Activated CD4-positive, alpha-beta T cell treated with anti-CD3 and anti-CD28 coated beads for 48 hours (primary cell): ENCODE measurements at places on chromosomes 7 and 10.

GRCh38 chr7:5234852-5235831 lies 45.1 kb downstream of the WIPI2 start:
- DNase-seq, result no peak

DNA sequence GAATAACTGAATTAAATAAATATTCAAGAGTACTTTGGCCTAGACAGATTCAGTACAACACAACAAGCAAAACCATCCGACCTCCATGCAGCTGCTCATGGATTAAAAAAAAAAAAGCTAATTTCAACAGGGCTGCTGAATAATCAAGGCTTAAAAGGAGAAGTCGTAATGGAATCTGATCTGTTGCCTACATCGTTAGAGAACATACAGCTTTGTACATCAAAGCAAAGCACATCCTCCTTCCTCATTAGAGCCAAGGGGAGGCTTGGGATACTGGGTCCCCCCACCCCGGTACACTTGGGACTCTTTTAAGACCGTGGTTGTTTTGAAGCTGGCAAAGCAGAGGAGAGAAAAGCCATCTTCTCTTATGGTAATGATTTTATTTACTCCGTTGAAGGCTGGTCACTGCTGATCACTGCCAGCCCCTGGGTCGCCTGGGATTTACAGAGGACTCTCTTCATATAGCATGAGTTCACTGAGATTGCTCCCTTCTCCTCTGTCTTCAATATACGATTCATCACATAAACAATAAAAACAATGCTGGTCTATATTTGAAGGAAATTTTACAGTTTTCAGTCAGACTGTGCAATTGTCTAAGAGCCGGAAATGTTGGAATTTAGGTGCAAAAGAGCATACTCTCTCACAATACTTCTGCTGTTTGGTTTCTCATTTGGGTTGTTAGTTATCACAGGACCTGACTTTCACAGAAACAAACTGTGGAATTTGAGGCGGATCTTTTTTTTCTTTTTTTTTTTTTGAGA lies 148.8 kb downstream of the FAM107B start:
- no peak for DNase-seq

- DNase-seq, result no peak
Observed at GRCh38 chr10:30270247-30270646, 78.8 kb downstream of the MTPAP start.

DNA sequence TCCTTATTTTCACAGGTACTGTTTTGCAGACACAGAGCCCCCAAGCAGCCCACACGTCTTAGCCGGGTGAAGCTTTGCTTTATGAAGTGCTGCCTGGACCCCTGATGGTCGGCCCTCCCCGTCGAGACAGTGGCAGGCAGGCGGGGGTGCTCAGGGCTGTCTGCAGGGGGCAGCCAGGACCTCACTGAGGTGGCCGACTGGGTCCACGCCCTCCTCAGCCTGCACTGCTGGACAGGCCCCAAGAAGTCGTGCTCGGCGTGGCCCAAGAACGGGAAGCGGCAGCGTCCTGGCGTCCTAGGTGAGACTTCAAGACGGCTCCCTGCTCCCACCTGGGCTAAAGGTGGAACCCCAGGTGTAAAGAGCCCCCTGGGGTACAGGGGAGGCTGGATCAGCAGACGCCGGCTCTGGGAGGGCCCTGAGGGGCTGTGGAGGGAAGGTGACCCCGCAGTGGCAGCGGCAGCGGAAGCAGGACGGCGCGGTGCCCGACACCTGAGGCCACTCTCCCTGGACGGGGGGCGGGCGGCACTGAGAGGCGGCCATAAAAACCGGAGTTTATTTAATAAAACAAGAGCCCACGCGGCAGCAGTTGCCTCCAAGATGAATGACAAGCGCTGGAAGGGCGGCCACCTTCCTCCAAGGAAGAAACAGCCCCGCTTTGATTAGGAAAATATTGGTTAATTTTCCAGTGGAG lies 179.4 kb downstream of the ELFN1 start:
- DNase-seq, result no peak

DNA sequence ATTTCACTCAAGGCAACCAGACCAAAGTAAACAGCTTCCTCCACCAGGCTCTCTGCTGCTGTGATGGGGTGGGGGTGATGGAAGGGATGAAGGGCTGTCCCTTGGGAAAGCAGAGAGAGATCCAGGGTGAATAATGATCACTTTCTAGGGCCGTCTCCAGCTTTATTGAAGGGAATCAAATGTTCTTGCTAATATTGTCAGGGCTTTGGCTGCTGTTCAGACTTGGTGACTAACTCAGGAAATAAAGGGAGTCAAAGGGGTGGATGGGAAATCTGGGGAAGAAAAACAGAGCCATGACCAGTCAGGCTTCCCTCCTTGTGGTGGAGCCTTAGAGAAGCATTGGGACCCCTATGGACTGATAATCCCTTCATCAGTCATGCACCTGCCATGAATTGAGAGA lies 196.2 kb upstream of the AGK start:
- DNase-seq, result no peak

DNA sequence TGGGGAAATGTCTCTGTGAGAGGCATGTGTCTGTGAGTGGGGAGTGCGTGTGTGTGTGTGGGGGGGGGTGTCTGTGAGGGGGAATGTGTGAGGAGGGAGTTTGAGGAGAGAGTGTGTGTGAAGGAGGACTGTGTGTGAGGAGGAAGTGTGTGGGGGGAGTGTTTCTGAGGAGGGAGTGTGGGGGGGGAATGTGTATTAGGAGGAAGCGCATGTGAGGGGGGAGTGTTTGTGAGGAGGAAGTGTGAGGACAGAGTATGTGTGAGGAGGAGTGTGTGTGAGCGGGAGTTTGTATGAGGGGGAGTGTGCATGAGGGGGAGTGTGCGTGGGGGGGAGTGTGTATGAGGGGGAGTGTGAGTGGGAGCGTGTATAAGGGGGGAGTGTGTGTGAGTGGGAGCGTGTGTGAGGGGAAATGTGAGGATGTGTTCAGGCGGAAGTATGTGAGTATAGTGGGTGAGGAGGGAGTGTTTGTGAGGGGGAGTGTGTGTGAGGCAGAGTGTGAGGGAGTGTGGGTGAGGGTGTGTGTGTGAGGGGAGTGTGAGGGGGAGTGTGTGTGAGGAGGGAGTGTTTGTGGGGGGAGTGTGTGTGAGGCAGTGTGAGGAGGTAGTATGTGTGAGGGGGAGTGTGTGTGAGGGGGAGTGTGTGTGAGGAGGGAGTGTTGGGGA lies 21.8 kb upstream of the PTPRN2 start:
- no peak for DNase-seq

- no peak for DNase-seq
Observed at GRCh38 chr10:45179691-45180090, 135.7 kb downstream of the OR13A1 start.

DNA sequence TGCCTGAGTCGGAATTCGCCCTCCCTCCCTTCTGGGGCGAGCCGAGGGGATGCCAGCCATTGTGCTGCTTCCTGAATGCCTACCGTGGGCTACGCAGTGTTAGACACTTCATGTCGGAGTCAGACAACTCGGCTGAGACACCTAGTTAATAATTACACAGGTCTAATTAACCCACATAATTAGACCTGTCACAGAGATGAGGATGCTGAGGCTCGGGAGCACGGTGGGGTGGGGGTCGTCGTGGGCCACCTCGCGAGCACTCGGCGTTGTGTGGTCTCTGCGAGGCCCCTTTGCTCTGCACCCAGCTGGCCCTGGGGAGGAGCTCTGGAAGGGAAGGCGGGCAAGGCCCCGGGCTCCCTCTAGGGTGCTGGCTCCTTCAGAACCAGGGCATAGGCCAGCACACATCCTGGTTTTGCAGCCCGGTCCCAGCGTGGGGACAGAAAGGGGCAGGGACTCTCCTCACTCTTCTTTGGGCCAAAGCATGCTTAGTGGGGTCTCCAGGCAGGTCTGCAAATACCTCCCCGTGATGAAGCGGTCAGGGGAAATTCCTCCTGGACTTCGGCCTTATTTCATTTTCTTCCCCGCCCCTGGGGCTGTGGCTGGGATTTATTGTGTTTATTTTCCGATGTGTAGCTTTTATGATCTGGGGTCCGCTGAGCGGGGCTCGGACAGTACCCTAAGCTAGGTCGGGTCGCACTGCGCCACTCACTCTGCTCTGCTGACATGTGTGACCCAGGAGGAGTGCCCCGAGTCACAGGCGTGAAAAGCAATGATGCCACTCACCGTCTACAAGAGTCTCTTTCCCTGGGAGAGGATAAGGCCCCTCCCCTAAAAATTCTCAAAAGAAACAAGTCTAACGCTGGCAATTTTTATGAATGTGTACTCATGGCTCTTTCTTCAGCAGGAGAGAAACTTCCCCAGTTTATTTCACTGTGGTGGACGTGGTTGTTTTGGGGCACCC lies 4.9 kb upstream of the FOXL3 start:
- no peak for DNase-seq

DNA sequence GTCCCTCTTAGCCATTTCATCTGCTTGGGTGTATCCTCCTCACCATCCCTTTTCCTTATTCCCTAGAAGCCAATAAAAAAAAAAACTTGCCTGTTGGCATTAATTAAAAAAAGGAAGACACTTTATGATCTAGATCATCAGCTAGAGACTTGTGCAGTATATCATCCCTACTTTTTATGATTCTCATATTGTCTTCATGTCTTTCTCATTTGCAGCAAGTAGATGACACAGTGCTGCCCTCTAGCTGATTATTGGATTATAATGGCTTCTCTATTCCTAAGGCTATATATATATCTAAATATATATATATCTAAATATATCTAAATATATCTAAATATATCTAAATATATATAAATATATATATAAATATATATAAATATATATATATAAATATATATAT lies 272.4 kb upstream of the LRGUK start:
- no peak for DNase-seq

- DNase-seq, result no peak
Observed at GRCh38 chr10:125193306-125193877, 33.0 kb upstream of the CTBP2 start.

DNA sequence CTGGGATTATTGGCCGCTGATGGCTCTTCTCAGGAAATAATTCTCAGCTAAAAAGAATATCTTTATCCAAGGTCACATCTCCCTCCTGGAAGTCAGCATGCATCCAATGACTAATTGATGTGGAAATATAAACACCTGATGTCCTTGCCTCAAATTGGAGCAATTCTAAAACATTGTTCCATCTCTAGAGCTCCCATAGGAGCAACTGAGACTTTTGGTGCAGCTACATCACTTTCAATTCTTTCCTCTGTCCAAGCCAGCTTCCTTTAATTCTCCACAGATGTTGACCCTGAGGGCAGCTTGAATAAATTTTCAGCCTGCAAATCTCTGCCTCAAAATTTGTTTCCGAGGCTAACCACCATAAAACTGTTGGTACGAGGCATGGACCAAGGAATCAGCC lies 43.9 kb upstream of the KCND2 start:
- DNase-seq, result no peak

- no peak for DNase-seq
Observed at GRCh38 chr10:93077860-93078337, 4.2 kb downstream of the CYP26A1 start.

GRCh38 chr7:128941946-128942526 lies 4.3 kb downstream of the IRF5 start:
- DNase-seq, result no peak

DNA sequence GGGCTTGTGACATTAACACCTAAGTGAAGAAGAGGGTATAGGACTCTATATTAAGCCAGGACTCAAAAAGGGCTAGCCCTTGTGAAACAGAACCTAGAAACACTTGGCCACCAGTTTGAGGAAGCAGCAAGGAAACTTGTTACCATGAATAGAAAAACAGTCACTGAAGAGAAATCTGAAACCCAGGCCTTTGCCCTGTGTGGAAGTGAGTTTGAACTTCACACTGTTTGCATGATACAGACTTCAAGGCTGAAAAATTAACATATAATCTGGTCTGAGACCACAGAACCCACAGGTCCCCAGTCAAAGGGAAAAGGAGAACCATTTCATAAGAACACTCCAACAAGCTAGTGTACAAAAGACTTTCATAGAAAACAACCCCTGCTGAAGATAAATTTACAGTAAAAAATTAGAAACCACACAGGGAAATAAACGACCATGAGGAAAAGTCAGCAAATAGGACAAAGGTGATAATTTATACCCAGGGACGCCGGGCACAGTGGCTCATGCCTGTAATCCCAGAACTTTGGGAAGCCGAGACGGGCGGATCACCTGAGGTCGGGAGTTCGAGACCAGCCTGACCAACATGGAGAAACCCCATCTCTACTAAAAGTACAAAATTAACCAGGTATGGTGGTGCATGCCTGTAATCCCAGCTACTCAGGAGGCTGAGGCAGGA lies 76.1 kb downstream of the SKIDA1 start:
- DNase-seq, result no peak

- no peak for DNase-seq
Observed at GRCh38 chr7:26815426-26815825, 49.0 kb downstream of the SKAP2 start.

GRCh38 chr7:39615350-39615975 lies 7.9 kb upstream of the RALA start:
- no peak for DNase-seq
